Hematopoietic multipotent progenitor cell treated with erythropoietin and hydrocortisone succinate and interleukin-3 and kit ligand, for 15 days (in vitro differentiated cells): ENCODE measurements at places on chromosomes 12 and 14.

- no peak for DNase-seq
Observed at GRCh38 chr12:3367750-3368444, 123.1 kb upstream of the PRMT8 start.

DNA sequence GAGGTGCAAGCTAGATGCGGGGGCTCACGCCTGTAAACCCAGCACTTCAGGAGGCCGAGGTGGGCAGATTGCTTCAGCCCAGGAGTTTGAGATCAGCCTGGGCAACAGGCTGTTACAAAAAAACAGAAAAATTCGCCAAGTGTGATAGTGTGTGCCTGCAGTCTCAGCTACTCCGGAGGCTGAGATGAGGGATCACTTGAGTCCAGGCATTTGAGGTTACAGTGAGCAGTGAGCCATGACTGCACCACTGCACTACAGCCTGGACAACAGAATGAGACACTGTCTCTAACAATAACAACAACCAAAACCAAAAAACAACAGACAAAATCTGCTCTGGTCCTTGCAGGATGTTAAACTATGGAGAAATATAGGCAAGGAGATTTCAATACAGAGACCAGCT is 13.9 kb downstream of the BTBD7 start:
- no peak for DNase-seq

DNA sequence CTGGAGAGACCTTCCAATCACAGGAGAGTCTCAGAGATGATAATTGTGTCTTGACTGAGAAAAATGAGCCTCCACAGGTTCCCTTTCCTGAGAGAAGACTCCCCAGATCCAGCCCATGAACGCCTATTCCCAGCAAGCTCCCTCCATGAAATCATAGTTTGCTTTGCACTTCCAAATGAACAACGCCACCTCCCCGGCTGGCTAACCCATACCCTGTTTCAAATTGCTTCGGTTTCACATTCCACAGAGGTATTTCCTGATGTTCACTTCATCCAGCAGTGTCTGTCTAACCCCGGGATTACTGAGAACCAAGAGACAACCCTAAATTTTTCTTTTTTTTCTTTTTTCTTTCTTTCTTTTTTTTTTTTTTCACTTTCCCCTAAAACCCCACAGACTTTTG is 124.1 kb upstream of the RFLNA start:
- DNase-seq: no peak

GRCh38 chr12:84702001-84702400 is 210.6 kb downstream of the SLC6A15 start:
- DNase-seq: no peak

GRCh38 chr12:120221576-120221900 is 20.6 kb upstream of the RPLP0 start:
- DNase-seq: no peak
